ENCODE measurements at places on chromosomes 4 and X.

DNA sequence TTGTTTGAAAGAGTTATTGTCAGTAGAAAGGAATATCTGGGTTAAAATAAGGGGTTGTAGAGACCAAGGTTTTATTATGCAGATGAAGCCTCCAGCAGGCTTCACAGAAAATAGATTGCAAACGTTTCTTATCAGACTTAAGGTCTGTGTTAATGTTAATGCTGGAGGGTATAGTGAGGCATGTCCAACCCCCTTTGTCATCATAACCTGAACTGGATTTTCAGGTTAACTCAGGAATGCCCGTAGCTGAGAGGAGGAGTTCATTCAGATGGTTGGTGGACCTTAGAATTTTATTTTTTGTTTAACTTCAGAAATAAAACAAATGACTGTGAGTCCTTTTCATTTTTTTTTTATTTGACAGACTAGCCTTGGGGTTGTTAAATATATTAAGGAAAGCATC lies 354.1 kb downstream of the GPM6A start:
- no peak for DNase-seq

DNA sequence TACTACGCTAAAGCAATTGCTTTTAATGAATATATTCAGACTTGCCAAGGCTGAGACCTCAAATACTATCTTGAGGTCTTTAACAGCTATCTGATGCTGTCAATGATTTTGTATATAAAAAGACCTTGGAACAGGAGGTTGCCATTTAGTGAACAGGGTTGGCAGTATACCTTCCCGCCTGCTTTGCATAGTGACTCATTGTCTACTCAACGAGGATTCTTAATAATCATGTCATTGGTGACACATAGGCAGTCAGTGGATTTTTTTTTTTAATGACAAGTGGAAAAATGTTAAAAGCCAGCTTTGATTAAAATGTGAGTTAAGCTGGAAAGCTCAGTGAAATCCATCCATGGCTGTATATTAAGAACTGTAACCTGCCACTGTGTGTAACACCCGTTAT lies 164.0 kb downstream of the ASMT start:
- DNase-seq = no peak

- DNase-seq = no peak
Measured at GRCh38 chrX:76127341-76127740, 45.5 kb upstream of the PBDC1 start.

DNA sequence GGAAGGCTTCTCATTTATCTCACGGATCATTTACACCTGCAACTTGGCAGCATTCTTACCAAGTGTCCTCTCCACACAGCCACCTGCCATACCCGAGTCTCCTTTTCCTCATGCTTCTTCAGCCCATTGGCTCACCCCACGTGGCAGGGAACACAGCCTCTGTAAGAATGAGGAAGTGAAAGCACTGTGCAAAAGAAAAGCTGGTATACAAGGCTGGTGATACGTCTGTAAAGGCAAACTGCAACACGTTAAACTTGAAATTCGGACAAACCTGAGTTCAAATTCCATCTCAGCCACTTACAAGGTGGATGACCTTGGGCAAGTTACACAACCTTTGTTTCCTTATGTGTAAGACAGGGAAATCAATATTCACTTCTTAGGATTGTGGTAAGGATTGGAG lies 164.0 kb upstream of the RASGEF1B start:
- DNase-seq = no peak

- no peak for DNase-seq
Measured at GRCh38 chrX:138719396-138719795, 7.9 kb upstream of the FGF13 start.

GRCh38 chrX:68808686-68809357 lies 20.0 kb upstream of the EFNB1 start:
- no peak for DNase-seq

DNA sequence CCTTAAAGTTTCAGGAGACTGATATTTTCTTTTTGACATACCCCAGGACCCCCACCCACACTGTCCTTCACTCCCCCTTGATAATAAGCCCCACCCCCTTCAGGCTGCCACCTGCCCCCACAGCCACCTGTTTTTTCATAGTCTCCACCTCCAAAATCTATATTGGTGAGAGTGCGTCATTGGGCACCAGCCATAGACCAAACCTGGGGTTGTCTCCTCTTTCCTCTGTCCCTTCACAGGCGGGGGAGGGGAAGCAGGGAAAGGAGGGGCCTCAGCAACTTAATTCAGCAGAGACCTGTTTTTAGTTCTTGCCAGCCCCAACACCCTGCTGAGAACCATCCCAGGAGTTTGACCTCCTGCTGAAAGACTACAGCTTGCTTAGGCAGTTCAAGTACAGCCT lies 1.1 kb downstream of the ARHGAP36 start:
- DNase-seq = no peak

All from upper lobe of left lung (tissue), 6 donors.